ENCODE measurements at places on chromosomes 2 and 18.
A peak's percentile ranks its signal among the peaks of the same experiment; 100 is the strongest.

DNA sequence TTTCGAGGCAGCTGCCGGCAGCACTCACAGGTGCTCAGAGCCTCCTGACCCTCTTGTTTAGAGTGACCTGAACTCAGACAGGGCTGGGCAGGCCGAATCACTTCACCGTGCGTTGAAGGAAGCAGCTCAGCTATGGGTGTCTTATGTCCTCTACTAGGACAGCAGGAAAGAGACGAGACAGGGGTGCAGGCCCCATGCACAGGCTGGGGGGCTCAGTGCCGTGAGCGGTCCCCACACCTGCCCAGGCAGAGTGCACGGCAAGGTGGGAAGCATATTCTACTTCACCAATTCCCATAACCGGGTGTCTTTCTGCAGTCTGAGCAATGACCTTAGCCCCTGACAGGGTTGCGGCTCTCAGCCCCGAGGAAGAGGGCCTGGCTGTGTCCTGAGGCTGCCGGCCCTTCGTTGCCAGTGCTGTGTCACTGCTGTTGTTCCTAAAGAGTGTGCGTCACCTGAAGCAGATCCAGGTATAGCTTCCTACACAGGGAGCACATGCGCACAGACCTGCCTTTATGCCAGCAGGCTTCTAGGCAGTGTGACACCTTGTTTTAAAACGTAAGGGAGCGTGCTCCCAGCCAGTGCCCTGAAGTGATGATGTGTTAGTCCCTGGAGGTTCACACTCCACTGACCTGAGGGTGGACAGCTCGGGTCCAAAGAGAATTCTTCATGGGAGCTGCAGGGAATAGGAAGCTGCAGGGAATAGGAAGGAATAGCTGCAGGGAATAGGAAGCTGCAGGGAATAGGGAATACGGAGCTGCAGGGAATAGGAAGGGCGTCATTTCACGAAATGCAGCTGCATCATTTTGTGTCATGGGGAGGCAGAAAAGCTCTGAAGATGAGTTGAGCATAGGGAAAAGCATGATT is 207.9 kb upstream of the SALL3 start:
- DNase-seq, result no peak

DNA sequence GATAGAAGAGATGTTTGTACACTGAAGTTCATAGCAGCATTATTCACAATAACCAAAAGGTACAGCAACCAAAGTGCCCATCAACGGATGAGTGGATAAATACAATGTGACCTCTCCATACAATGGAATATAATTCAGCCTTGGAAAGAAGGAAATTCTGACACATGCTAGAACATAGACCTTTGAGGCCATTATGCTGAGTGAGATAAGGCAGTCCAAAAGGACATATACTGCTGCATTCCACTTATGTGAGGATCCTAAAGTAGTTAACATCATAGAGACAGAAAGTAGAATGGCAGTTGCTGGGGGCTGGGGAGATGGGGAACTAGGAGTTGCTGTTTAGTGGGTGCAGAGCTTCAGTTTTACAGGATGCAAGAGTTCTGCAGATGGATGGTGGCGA is 38.2 kb upstream of the GLI2 start:
- DNase-seq, result no peak

GRCh38 chr2:160491911-160492371 is 1.7 kb downstream of the RBMS1 start:
- DNase-seq, result no peak

DNA sequence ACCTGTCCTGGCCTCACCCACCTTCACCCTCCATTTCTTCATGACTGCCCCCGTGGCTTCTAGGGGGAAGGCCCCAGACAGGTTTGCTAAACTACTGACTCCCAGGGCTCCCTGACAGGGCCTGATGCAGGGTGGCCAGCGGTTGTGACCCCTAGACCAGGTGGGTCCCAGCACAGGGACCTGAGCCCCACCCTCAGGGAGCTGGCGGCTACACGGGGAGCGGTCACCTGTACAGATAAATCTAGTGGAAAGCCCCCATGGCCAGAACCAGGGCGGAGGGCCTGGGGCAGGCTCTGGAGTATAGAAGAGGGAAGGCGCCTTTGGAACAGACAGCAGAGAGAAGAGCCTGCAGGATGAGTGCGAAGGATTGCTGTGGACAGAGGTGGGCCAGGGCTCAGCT is 42.5 kb upstream of the PLB1 start:
- DNase-seq, result no peak

DNA sequence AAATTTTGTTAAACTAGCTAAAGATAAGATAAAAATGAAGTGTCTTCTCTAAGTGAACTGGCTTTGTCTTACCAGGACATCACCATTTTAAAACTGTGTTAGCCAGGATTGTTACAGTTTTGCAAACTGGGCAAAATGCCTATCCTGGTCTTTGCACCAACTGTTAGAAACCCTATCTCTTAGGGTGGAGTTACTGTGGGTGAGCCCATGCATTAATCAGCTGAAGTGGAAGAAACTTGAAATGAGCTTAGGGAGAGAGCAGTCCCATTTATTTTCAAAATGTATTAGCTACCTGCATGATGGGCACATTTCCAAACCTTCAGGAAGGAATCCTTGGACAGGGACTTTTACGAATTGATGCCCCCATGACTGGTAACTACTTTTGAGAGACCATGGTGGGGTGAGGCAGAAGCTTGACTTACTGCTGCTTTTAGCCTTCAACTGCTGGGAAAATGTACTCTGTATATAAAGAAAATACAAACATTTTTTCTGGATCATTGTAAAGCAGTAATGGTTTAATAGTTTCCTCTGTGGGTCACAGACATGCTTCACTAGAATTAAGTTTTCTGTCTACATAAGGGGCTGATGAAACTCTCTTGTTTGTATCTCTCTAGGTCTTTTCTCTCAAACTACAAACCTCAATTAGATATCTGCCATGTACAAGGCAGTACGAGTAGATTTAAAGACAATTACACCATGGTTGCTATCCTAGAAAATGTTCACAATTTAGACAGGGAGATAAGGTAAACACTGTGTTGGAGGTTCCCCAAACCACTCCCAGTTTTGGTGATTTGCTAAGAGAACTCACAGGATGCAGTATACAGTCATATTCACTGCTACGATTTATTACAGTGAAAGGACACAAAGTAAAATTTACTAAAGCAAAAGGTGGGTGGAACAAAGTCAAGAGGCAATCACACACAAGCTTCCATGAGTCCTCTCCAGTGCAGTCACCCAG is 321.4 kb upstream of the MMADHC start:
- no peak for DNase-seq

GRCh38 chr18:58716060-58716756 is 44.9 kb downstream of the MALT1 start:
- DNase-seq, result no peak

GRCh38 chr2:216680951-216681629 is 14.3 kb downstream of the IGFBP5 start:
- no peak for DNase-seq

- no peak for DNase-seq
Measured at GRCh38 chr2:145753966-145754365, 1234.0 kb upstream of the ZEB2 start.

DNA sequence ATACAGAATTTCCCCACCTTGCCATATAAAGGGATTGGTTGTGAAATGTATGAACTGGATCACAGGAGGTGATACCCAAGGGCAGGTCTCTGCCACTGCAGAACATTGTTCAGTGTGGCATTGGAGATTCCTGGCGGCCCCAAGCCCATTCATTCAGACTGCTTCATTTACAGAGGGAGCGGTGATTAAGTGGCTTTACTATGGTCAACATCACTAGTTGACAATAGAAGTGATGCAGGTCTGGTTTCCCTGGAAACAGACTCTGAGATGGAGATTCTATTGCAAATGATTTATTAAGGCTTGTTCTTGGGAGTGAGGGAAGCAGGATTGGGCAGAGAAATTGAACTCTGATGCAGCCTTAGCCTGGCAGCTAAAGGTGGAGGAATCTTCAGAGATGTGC is 62.4 kb downstream of the ZDBF2 start:
- DNase-seq, result no peak

GRCh38 chr2:141440072-141440635 is 690.7 kb downstream of the LRP1B start:
- DNase-seq, result no peak

- no peak for DNase-seq
Measured at GRCh38 chr2:128645631-128646030, 327.0 kb upstream of the HS6ST1 start.

DNA sequence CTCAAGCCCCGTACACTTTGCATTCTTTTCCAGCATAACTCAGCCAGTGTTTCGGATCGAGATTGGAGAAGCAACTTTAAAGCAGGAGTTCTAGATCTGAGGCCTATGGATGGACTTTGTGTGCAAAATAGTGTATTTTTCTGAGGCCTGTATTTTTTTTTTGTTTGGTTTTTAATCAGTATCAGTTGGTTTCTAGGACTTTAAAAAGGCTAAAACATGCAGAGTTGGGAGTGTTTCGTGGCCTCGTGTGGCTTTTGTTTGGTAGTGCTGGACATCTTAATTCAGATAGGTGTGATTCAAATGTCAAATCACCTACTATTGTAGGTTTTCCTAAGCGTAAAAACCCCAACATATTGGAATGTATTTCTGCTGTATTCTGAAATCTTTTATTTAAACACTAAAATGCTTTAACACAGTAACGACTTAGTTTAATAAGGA is 282 bp upstream of the PUS10 start:
- DNase-seq, result no peak

DNA sequence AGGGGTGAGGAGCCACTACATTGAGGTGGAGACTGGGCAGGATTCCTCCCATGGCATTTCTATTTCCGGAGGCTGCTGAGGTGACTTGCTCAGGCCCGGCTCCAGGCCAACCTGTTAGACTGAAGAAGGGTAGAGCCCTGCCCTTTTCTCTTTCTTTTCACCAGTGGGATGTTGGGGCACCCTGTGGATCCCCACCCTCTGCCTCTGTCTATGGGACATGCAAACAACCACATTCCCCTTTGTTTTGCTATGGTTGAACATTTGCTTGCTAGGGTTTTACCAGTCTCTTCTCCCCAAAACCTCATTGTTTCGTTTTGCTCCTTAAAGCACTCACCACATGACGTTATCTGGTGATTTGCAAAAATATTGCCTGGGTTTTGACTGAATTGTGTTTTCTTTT is 183.3 kb downstream of the ARL4C start:
- DNase-seq, result no peak

DNA sequence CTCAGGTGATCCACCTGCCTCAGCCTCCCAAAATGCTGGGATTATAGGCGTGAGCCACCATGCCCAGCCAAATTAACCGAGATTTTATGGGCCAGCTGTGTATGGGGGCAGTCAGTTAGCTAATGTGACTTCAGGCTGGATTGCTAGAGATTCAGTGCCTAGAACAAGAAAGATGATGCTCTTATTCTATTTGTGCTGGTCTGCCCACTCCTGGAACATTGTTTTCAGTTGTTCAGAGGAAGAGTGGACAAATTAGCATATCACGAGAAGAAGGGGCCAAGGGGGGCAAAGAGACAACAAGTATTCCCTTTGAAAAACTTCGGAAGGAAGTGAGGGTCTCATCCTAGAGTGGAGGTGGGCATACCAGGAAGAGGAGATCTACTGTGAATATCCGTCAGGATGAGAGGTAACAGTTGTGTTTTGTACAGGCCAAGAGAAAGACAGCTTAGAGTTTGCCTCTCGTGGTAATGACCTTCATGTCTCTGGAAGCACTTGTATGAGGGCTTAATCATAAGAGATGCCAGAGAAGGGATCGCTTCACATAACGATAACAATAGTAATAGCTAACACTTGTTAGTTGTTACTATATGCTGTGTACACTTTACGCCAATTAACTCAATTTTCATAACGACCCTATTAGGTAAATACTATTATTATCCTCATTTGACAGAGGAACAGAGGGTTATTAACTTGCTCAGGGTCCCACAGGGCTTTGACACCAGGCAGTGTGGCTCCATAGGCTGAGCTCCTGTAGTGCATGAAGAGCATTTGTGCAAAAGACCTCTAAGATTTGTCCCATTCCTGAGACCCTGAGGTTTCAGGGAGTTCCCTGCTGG is 138.3 kb downstream of the DDX1 start:
- no peak for DNase-seq

GRCh38 chr2:101361522-101361921 is 25.8 kb downstream of the CREG2 start:
- DNase-seq, result peak; percentile 16

- no peak for DNase-seq
Measured at GRCh38 chr2:240886023-240886565, 9.9 kb downstream of the MAB21L4 start.

DNA sequence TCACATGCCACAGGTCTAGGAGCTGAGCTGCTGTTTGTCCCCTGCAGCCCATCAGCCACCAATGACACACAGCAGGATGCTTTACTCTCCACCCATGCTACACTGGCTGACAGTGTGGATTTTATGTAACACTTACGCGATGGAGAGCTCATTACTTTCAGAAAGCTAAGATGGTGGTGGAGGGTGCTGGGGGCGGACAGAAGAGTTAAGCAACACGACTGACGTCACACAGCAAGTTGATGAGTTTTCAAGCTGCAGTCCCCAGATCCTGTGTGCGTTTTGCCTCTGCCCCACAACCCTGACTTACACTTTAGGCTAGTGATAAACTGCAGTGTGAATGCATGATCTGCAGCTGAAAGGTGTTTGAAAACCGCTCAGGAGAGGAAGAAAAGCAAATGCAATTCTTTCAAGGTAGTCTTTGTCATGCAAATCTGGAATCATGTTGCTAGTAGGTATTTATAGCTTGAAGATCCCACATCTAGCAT is 42.4 kb downstream of the MRPS5 start:
- DNase-seq, result no peak

- no peak for DNase-seq
Measured at GRCh38 chr18:7585276-7585670, 18.2 kb downstream of the PTPRM start.

DNA sequence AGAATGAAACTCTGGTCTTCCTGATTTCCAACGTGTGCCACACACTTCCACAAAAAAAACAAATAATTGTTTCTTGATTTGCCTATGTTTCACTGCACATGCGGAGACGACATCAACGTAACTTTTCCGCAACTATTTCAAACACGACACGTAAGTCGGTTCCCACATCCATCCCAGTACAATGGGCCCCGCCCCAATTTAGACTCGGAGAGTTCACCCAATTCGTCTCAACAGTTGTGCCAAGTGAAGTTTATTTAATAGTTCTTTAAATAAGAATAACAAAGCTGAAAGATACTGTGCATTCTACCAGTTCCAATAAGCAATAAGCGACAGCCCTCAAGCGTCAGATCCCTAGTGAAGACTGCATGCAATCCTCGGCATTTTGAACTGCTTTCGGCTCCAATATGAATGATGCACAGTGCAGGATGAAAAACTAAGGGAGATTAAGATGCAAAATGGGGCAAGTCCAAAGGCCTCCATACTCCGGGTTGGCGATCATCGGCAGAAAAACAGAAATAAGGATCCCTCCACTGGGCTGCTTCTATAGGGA is 664 bp downstream of the CCT4 start:
- DNase-seq, result no peak

DNA sequence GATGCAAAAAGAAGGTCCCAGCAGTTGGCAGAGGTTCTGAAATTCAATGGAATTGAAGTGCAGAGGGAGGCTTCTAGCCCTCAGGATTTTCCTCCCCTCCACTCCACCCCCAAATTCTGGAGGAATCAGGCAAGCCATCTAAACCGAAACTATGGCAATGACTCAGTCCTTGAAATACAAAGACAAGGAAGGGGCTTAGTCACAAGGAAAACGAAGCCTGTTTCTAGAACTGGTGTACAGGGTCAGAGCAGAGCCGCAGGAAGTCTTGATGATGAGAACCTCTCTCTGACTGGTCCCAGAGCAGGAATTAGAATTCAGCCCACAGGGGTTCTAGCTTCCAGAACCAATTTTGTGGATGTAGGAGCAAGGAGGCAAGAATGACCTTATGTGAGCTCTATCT is 111.7 kb upstream of the SCN1A start:
- DNase-seq, result no peak
